ENCODE measurements at places on chromosomes 7 and 10.

DNA sequence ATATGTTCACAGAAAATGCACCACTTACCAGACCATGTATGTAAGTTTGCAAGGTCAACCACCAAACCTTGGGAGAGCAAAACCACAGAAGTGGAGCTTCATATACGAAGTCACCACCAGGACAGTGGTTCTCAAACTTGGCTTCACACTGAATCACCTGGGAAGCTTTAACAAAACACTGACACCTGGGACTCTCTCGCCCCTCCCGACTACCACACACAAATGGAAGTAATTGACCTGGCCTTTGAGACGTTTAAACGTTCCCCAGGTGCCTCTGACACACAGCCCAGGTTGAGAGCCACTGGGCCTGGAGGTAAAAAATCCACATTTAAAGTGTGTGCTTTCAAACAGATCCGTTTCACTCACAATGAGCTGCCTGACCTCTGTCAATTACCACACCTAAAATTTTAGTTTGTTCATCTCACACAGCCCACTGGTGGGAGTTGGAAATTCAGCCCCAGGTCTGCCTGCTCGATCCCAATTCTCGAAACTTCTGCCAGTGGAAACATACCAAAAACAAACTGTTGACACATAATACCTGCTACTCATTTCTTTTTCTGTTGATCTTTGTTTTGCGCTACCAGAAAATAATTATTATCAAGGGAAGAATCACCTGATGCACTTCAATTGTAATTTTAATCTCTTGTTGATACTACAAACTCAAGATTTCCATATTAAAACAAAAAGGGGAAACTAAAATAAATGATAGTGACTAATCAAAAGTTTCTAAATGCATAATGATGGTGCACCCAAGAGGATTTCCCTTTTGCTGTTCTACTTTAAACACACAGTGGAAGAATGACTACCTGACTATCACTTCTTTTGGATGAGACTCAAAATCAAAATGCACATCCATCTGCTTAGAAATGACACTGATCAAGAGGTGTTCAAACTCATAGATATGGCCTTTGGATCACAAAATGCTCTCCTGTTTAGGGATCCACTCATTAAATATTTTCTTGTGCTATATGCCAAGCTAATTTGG, 26.6 kb downstream of the CDNF start:
- no peak for DNase-seq

- DNase-seq: no peak
Measured at GRCh38 chr7:148485618-148486017, 104.9 kb upstream of the C7orf33 start.

DNA sequence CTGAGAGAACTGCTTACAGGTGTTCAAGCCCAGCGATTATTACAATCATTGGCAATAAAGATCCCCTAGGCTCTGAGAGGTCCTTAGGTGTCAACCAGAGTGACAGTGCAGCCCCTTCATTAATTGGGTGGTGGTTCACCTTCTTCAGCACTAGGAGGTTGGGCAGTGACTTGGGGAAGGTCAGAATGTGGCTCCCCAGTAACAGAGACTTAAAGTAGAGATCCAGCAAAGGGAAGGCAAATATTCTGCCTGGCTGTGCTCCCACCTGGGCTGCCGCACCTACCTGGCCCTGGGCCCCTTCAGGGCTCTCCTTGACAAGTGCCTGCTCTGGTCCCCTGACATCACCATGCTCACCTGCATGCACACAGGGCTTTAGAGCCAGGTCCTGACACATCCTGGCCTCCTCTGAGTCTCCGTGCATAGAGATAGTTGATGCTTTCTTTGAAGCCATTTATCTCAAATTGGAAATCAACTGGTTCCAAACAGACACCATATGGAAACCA, 1.9 kb downstream of the CLRN3 start:
- DNase-seq: no peak

GRCh38 chr10:101694674-101695403, at the start of gene FBXW4:
TSS of gene FBXW4 (minus strand) at chr10:101695170. CDS start at chr10:101695105, 65 bp downstream.
- DNase-seq: no peak

DNA sequence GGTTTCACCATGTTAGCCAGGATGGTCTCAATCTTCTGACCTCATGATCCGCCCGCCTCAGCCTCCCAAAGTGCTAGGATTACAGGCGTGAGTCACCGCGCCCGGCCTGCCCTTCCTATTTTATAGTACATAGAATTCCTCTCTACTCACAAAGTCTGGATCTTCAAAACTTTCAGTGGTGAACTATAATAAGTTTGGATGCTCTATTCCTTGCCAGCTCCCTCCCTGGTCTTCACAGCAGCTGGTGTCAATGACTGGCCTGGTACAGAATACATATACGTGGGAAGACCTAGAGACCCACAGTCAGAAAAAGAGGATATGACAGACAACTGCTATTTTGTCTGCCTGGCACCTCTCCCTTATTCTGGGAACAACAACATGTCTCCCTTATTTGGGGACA, 40.8 kb downstream of the ARHGAP12 start:
- no peak for DNase-seq

DNA sequence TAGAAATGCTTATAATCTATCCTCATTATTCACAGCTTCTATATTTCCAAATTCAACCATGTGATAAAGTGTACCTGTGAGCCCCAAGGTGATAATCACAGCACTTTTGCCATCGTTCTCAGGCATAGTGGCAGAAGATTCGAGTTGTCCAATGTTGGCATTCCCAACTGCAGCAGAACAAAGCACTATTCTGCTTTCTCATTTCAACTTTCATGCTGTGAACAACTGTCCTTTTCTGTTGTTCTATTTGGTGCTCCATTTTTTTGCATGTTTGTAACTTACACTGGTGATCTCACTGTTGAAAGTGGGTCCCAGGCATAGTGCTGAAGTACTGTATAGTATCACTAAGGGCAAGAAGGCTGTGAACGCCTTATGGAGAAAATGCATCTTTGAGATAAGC, 438.2 kb downstream of the PAXIP1 start:
- no peak for DNase-seq

DNA sequence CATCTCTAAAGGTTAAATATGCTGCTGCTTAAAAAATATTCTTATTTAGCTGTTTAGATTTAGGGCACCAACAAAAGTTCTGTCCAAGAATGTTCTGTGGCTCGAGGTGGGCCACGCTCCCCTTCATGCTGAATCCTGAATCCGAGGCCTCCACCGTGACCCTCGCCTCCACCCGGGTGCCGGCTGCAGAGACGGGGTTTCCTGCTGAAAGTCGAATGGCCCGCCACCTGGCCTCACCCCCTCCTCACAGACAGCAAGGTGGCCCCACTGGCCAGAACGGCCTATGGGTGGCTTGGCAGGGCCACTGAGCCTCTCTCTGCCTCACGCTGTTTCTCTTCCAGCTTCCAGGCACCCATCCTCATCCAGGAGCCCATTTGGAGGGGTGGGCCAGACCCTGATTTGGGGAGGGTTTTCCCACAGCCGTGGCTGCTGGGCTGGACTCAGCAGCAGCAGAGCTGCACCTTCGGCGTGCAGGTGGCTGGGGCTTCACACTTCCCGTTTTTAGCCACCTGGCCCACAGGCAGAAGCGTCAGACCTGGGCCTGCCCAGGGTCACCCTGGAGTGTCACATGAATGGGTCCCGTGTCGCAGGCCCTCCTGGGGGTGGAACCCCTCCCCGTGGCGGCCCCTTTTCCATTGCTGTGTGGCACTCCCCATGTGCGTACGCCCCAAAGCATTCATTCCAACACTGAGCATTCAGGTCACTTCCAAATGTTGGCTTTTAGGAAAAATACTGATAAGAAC, 26.3 kb upstream of the ADGRA1 start:
- DNase-seq: no peak

DNA sequence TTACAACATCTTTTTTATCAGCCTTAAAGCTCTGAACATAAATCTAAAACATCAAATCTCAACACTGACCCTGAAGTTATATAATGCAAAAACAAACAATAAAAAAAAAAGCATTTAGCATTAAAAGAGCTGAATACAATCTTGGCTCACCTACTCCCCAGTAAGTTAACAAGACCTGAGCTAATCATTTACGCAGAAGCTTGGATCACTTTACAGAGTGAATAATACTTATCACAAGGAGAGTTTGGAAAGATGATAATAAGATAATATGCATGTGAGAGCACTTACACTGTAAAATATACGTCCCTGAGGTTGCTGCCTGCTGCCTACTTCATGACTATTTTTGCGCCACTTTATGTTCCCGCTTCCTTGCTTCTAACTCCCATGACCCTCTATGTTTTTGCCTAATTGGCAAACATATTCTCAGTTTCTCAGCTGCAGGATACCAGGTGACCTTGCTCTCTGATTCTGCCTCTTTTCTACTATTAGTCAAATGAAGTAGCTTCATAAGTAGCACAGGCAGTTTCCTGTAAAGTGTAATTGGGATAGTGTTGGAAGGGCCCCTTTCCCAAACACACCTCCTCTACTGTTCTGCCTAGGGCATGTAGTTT, 333.6 kb downstream of the LRRTM3 start:
- no peak for DNase-seq
